ENCODE measurements at places on chromosomes 13 and 19.

- DNase-seq = no peak
Observed at GRCh38 chr19:40739871-40740703, 10.2 kb downstream of the ACTMAP start.

DNA sequence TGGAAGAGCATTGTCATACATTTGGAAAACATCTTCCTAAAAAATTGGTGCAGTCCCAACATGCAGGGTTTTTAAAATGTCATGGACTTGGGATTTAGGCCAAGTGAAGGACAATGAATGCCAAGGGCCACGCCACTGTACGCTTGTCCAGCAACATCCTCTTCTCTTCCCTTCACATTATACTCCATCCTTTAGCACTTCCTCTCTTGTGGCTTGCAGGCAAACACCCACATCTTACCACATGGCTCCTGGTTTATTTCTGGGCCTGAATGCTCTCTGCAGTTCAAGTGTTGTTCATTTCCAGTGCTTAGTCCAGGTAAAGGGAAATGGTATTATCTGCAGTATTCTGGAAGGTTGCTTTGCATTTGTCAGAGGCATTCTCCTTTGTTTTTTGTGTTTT lies 45.0 kb downstream of the CBY2 start:
- DNase-seq = no peak

GRCh38 chr19:459724-460511 lies 915 bp downstream of the SHC2 start:
- peak; percentile 40 for DNase-seq

DNA sequence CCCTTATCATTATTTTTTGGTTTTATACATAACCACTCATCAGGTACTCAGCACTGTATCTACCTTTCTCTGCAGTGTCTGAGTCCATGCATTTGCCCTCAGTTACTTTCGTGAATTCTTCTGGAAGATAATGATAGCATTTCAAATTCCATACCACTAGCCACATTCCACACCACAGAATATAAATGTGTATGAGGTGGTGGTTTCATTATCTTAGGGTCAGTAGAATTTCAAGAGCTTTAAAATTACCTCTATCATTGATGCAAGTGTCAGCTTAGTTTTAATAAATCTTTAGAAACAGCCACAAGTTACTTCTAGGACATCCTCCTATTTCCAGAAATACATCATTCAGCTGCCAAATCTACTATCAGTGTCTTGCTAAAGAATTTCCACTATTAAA lies 1578.3 kb downstream of the OLFM4 start:
- DNase-seq = no peak

- no peak for DNase-seq
Observed at GRCh38 chr19:33248553-33248953, 22.9 kb upstream of the SLC7A10 start.

GRCh38 chr13:79312340-79312855 lies 93.7 kb downstream of the RBM26 start:
- DNase-seq = no peak

DNA sequence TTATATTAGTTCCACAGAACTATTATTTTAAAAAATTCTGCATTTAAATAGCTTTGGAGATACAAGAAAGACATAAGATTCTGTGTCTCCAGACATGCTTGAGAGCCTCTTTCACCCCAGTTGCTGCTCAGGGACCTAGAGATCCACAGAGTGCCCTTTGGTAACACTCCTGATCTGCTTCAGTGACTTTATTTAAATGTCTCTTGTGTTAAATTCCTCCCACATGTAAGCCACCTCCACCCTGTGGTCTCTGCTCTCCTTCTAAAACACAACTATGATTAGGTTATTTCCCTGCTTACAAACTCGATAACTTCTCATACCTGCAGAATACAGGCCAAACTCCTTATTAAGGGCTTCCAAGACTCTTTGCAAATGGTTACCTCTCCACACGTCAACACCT lies 141.0 kb downstream of the RFC3 start:
- DNase-seq = no peak

DNA sequence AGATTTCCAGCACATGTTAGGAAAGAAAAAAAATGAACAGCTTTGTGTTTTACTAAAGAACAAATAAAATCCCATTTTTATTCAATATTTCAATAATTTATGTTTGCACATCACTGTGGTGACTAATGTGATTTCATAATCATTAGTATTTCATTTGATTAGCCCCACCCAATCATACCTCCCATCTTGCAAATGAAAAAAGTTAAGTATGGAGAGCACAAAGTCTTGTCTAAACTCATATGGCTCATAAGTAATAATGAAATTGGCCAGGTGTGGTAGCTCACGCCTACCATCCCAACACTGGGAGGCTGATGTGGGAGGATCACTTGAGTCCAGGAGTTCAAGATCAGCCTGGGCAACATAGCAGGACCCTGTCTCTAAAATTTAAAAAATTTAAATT lies 3.8 kb downstream of the ZNF490 start:
- no peak for DNase-seq

DNA sequence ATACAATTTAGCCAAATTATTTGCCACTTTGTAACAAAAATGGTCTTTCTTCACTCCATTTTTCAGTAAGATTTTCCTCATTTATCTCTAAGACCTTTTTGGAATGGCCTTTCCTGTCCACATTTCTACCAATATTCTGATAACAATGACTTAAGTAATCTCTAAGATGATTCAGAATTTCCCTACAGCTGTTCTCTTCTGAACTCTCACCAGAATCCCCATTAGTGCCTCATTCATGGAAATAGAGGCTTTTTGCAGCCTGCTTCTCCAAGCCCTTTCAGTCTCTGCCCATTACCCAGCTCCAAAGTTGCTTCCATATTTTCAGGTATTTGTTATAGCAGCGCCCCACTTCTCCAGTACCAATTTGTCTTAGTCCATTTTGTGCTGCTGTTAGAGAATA lies 867.0 kb downstream of the GPC5 start:
- no peak for DNase-seq

DNA sequence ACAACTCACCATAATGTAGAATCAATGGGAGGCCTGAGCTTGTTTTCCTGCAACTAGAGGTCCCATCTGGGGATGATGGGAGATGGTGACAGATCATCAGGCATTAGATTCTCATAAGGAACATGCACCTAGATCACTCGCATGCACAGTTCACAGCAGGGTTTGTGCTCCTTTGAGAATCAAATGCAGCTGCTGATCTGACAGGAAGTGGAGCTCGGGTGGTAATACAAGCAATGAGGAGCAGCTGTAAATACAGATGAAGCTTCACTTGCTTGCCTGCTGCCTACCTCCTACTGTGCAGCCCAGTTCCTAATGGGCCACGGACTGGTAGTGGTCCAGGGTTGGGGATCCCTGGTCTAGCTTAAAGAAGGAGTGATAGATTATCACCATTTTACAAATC lies 33.0 kb downstream of the KPNA3 start:
- DNase-seq = no peak

DNA sequence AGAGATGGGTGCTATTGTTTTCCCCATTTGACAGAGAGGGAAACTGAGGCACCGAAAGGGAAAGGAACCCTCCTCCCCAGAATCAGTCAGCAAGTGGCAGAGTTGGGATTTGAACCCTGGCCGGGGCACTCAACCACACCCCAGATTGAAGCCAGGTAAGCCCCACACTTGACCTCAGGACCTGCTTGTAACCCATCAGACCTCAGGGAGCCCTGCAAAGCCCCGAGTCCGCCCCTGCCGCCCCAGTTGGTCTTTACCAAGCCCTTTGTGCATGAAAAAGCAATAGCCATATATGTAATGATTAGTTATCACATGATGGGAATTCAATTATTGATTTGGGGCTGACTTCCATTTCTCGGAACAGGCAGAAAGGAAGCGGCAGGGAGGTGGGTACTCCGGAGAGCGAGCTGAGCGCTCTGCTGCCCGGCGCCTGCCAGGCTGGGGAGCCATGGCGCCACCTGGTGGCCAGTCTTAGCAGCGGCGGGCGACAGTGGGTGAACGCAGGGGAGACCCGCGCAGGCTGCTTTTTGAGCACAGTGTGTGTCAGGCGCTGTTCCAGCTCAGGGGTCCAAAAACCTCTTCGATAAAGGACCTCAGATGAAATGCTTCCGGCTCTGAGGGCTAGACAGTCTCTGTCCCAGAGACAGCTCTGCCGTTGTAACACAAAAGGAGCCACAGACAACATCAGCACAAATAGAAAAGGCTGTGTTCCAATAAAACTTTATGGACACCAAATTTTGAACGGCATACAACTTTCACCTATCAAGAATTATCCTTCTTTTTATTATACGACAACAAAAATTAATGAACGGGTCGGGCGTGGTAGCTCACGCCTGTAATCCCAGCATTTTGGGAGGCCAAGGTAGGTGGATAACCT lies 82.9 kb upstream of the CACNA1A start:
- peak; percentile 60 for DNase-seq

GRCh38 chr19:17542042-17542441 lies 13.4 kb upstream of the COLGALT1 start:
- no peak for DNase-seq

DNA sequence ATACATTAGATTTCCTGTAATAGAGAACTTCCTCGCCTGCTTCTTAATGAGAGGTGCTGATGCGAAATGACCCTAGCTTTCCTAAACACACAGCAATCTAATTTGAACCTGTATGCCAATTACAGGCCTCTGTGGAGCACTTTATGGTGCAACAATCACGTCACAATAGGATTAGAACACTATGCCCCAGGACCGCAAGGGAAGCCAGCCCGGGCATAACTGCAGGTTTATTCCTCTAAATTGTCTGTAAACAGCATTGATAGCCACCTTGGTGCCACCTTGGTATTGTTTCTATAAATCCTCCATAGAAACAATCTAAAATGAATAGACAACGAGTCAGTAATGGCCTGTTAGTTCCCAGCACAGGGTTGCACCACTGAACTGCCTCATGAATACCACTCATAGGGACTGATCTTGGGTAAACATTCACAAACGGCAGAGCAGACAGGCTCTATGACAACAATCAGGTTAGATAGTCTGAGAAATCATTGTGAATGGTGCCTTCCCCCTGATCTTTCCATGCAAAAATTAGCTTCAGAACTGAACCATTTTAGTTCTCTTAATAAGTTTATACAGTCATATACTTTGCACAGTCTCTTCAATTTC lies 182.5 kb upstream of the OBI1 start:
- DNase-seq = no peak

- DNase-seq = peak; percentile 92
Observed at GRCh38 chr19:2327773-2328400, 499 bp downstream of the LSM7 start.

DNA sequence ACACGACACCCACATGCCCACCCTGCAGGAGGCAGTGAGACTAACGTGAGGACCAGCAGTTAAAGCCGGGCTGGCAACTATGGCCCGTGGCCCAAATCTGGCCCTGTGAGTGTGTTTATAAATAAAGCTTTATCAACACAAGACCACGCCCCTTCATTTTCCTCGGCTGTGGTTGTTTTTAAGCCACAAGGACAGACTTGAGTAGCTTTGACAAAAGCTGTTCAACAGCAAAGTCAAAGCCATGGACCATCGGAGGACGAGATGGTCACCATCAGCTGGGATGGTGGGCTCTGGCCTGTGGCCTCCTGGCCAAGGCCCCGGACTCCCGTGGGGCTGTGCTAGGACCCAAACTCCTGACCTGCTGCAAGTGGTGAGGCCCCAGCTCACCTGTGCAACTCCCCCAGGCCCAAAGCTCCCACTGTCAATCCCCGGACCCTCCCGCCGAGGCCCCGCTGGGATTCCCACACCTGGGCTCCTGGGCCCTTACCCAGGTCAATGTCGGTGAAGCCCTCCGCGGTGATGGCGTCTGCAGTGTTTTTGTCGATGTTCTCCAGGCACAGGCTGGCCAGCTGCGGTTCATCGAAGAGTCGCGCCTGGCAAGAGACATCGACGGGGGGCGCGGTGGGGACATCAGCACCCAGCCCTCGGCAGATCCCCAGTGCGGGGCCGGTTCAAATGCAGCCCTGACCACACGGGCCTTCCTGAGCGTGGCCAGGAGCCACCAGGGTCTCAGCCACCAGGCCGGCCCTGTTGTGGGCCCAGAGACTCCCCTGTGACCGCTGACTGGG lies 25.1 kb downstream of the BTBD2 start:
- no peak for DNase-seq

DNA sequence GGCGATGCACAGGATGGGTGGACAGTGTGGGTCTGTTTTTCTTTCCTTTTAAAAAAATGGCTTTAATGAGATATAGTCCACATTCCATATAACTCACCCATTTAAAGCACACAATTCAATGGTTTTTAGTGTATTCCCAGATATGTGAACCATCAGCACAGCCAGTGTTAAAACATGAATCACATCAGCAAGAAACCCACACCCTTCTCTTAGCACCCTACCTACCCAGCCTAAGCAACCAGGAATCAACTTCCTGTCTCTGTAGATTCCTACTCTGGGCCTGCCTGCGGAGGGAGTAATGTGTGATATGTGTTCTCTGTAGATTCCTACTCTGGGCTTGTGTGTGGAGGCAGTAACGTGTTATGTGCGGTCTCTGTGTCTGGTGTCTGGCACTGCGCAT lies 11.9 kb downstream of the TMEM255B start:
- DNase-seq = no peak

DNA sequence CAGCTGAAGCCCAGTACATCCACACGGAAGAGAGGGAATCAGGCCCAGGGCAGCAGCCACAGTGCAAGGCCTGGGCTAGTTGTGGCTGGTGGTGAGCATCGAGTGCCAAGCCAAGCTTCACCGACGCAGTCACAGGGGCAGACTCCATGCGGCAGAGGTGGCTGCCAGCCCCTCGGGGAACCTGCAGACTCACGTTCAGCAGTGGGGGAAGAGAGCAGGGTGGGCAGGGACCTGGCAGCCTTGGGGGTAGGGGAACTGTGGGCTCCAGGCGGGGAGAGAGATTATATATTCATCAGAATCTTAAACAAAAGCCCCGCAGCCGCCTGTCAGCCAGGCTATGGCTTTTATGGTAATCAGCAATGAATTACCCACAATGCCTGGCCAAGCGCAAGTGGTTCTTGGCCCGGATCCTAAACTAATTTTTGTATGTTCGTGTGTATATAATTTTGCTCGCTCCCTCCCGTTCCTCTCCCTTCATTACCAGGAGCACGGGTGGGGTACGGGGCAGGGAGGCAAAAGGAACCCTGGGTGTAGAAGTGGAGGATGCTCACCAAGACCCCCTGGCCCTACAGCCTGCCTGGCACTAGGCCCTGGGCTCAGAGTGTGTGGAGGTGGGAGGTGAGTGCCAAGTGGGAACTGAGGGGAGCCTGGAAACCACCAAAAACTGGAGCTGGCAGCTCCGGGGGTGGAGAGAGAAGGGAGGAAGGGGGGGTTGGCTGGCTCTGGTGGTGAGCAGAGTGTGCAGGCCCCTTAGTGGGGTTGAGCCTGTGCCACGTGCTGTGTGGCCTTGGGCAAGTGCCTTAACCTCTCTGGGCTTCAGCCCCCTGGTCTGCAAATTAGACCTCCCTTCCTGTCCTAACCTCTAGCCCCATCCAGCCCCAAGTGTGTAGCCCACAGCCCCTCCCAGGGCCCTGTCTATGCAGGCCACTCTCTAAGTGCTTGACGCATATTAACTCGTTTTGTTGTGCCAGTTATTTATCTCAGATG lies 31.9 kb downstream of the PTPRS start:
- peak; percentile 56 for DNase-seq

DNA sequence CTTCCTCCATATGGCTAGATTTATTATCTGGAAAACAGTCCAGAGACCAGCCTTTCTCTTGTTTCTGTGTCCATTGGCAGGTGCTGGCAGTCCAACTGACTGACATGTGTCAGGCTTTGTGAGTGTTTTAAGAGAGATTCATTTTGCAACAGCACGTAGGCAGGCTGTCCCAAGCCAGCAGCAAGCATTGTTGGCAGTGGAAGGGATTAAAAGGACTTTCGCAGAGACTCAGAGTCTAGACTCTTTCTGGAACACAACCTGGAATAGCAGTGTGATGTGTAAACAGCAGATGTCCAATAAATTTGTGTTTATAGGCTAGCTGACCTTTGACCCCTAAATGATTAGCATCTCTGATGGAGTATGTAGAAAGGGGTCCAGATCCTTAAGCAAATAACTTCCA lies 222.2 kb upstream of the SERP2 start:
- DNase-seq = no peak

All from EL (cell line).